Activated T-helper 1 cell treated with anti-CD3 and anti-CD28 coated beads, Interleukin-12 subunit alpha, Interleukin-12 subunit beta, Interleukin-2, Interleukin-4 antibody, amounts not matched to agents 30 ng/mL and 10 ng/mL and 1 ng/mL, durations not matched to agents 14 hours and 24 hours and 36 hours (primary cell): ENCODE measurements at places on chromosomes 5 and 9. TPM values are rescaled to one million over a fixed set of nuclear protein-coding genes. Genes with fewer than 3 reads are reported as not detected.

DNA sequence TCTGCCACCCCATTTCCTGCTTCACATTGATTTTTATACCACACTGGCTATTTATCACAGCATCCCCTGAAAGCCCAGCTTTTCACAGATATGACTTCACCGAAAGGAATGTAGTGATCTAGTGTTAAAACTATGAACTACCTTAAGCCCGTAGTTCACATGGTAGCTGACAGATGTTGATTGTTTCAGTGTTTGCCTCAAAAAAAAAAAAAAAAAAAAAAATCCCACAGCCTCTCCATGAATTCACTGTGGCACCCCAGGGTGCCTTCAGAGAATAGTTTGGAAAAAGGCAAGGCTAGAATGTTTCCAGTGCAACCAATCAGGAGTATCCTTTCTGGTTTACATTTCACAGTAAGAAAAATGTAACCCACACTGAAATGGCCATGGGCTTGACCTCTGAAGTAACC is 37.1 kb downstream of the GLIS3 start:
- DNase-seq: no peak

GRCh38 chr9:124285903-124286291 is 28.1 kb downstream of the NEK6 start:
- no peak for DNase-seq

GRCh38 chr5:88045165-88045564 is 223.5 kb downstream of the TMEM161B start:
- no peak for DNase-seq

The KIF20A gene
- total RNA-seq: 17.4 and 18.8 TPM in 2 replicates

The TSSK1B gene
- not detected in 2 replicates for total RNA-seq

GRCh38 chr5:6567068-6567467 is 65.8 kb downstream of the NSUN2 start:
- DNase-seq: no peak

- DNase-seq: no peak
Measured at GRCh38 chr9:108149326-108149725, 659.8 kb upstream of the KLF4 start.

The PCDHB13 gene
- not detected in 2 replicates for total RNA-seq

DNA sequence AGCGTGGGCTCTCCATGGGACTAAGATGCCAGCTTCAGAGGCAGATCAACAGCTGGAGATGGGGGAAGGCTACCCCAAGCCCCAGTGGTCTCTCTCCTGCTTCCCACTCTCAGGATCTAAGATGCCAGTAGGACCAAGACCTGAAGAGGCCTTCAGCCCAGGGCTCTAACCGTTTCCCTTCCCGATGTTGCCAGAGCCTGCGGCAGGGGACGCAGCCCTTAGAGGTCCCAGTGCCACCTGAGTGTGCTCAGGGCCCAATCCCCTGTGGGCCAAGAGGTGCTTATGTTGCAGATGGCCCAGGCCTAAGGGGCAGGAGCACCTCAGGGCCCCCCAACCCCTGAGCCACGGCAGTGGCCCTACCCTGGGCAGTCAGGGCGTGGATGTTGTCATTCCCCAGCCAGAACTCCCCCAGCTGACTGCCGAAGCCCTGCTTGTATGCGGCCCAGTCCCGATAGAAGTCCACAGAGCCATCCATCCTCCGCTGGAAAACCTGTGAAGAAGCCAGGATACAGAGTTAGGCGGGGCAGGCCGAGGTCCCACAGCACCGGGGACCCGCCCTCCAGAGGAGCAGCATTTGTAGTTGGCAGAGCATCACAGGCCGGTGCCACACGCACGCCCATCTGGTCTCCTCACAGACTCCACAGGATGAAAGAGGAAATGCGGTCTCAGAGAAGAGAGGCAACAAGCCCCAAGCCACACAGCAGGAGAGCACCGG is 5.4 kb downstream of the FCN1 start:
- DNase-seq: no peak

DNA sequence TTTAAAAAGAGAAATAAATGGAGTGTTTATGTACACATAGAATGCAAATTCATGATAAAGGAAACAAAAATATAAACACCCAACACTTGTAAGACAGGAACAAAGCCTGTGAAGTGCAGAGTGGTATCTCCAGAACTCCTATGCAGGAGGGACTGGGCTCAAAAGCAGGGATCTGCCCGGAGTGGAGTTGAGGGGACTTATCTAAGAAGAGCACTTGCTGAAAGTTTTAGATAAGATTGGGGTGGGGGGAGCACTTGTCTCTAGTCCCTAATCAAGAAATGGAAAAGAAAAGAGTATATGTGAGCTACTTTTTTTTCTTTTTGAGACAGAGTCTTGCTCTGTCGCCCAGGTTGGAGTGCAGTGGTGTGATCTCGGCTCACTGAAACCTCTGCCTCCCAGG is 840.4 kb downstream of the MAT2B start:
- DNase-seq: no peak

GRCh38 chr5:21049901-21050300 is 1061.9 kb upstream of the CDH18 start:
- DNase-seq: no peak
